ENCODE measurements at places on chromosomes 4 and X.

GRCh38 chr4:89469516-89469915, 161.9 kb upstream of the GPRIN3 start:
- DNase-seq, result peak; percentile 51

GRCh38 chrX:9619581-9619980, 146.1 kb downstream of the GPR143 start:
- DNase-seq, result no peak

- DNase-seq, result peak; percentile 51
Measured at GRCh38 chrX:20252381-20253231, 14.1 kb downstream of the RPS6KA3 start.

GRCh38 chr4:7763788-7764187, 175.9 kb downstream of the AFAP1 start:
- no peak for DNase-seq

DNA sequence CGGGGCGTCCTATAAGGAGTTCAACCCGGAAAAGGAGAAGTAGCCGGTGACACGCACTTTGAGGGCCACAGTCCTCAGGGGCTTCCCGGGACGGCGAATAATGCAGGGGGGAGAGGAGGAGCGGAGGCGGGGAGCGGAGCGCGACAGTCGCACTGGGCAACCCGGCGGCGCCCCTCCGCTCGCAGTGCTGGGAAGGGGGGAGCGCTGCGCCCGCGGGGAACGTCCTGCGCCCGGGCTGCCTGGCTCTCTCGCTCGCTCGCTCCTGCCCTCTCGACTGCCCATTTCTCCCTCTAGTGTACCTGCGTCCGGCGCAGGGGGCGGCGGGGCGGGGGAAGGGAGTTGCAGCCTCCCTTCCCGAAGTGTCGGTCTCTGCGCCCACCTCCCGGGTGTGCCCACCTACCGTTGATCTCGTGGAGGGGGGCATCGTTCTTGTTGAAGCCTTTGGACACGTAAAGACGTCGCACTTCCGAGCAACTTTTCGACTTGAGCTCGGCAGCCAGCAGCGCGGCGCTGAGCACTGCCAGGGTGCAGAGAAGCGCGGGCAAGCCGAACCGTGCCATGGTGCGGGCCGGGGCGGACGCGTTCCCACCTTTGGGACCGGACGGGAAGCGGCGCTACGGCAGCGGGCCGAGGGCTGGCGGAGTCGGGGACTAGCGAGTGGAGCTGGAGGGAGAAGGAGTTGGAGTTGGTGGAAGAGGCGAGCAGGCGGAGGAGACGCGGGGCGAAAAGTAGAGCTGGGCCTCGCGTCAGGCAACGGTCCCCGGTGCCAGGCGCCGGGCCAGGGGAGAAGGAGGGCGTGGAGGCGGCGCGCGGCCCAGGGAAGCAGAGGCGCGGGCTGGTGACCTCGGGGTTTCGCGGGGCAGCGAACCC, 648 bp downstream of the GPC4 start:
- DNase-seq, result no peak

DNA sequence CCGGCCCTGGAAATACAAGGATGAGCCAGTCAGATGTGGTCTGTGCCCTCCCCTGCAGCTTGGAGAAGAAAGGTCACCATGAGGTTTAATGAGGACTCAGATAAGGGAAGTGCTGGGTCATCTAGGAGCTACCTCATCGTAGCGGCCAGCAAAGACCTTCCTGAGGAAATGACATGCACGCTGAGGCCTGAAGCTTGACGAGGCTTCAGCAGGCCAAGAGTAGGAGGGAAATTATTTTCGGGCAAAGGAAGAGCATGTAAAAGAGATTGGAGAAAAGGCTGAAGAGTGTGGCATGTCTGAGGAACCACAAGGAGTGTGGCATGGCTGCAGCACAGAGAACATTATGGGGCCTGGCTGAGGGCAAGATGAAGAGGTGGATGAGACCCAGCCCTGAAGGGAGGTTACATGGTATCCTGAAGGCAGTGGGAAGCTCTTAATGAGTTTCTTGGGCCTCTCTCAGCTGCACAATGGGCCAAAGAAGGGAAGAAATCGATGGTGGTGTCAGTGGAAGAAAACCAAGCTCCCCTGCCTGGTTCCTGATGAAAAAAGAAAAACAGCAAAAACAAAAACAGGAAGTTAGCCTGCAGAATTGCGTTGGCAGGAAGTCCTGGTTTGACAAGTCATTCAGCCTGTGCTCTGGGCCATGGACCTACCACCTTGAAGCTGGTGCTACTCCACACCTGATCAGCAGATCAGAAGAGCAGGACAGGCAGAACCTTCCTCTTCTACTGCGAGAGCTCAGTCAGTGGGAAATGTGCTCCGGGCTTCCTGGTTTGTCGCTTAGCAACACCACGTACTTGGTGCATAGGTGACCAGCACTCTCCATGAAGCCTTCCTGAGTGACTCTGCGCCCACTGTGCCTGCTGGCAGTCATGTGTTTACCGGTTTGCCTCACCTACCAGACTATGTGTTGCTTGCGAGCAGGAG, 134.5 kb upstream of the KLF3 start:
- DNase-seq, result no peak

DNA sequence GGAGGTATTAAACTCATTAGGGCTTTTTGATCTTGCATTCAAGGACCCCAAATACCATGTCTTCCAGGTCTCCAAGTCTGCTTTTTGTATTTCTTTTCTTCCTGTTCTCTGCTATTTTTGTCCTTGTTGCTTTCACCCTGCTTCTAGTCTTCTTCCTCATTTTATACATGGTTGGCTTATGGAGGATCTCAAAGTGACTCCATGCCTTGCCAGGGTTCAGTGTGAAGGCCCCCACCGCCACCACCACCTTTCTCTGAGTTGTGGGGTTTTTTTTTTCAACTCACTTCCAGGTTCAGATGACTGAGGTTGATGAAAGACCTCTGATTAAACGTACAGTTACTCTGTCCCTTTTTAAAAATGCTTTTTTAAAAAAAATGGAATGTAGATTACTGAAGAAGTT, 96.3 kb downstream of the MAML3 start:
- DNase-seq, result no peak

- no peak for DNase-seq
Measured at GRCh38 chr4:137345597-137345996, 186.7 kb downstream of the PCDH18 start.

DNA sequence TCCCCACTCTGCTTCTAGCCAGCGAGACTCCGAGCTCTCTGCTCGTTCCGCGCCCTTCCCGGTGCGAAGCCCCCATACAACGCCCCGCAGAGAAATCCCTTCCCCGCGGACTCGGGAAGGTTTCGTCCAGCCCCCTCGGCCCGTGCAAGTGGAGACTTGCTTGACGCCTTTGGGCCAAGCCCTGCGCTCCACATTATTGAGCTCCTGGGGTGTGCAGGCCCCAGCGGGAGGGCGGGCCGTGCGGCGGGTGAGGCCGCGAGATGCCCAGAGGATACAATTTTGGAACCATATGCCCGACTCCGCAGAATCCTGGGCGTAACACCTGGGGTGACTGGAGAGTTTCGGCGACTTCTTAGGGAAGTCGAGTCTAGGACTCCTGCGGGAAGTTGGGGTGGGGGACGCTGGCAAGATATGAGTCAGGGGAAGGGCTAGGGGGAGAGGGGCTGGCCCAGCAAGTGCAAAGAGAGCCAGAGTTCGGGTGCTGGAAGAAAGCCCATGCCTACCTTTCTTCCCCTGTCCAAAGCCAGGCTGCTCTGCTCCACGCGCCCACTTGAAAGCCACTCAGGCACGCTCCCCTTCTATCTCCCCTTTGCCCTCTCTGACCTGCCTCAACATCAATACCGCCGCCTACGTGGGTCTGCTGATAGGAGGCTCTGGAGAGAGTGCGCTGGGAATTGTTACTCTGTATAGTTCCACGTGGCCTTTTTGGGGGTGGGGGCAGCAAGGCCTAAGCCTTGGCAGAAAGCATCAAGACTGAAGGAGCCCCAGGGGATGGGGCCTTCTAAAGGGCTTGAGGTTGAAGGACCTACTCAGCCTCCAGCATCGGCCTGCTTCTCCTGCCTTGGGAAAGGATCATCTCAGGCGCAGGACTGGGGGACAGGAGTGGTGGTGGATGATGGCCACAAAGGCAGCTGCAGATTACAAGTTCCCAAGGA, 1.2 kb upstream of the ELF4 start:
- DNase-seq, result no peak

DNA sequence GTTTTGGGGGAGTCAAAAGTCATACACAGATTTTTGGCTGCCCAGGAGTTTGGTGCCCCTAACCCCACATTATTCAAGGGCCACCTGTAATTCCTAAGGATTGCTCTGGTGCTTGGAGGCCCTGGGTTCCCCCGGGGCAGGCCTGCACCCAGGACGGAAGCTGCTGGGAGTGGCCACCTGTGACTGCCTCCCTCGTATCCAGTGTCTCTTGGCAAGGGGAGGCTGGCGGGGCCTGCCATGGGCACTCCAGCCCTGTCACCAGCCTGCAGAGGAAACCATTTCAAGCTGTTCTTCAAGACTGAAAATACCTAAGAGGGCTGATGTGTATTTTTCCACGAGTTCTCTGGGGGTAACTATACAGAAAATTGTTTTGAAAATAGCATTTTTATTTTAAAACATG, 24.5 kb upstream of the GPR78 start:
- no peak for DNase-seq
